ENCODE measurements at places on chromosomes 4 and X. TPM values are rescaled to one million over a fixed set of nuclear protein-coding genes. Genes with fewer than 3 reads are reported as not detected.

The CPXCR1 gene
- not detected for total RNA-seq

The VSIG4 gene
- total RNA-seq = 1.0 TPM

The P2RY8 gene
- total RNA-seq = 195 TPM

The DCAF4L1 gene
- total RNA-seq = 0.42 TPM

The STK32B gene
- not detected for total RNA-seq

The SPANXN1 gene
- total RNA-seq = not detected

The CYBB gene
- 8.1 TPM for total RNA-seq

The OPRPN gene
- total RNA-seq = not detected

The PCSK1N gene
- total RNA-seq = 8.5 TPM

The MAGEA12 gene
- total RNA-seq = not detected

The COQ2 gene
- 6.5 TPM for total RNA-seq

The PABPC4L gene
- not detected for total RNA-seq

The PRR32 gene
- total RNA-seq = not detected

The MTTP gene
- 0.67 TPM for total RNA-seq

The ZNF157 gene
- total RNA-seq = 1.00 TPM

The PNPLA4 gene
- 5.0 TPM for total RNA-seq

The BANK1 gene
- not detected for total RNA-seq

The CLDN22 gene
- total RNA-seq = not detected

The RHOXF2 gene
- total RNA-seq = not detected

The PGAM4 gene
- total RNA-seq = not detected

The JCHAIN gene
- total RNA-seq = not detected

The CDKL2 gene
- 0.39 TPM for total RNA-seq

The RTL5 gene
- 8.4 TPM for total RNA-seq

The CCNA2 gene
- total RNA-seq = 1.4 TPM

The UGT2A1 gene
- total RNA-seq = not detected

The FRAS1 gene
- total RNA-seq = not detected

The SLC26A1 gene
- 1.6 TPM for total RNA-seq

The SSX3 gene
- not detected for total RNA-seq

The MED12 gene
- 89.9 TPM for total RNA-seq

The CCKAR gene
- total RNA-seq = not detected

The HERC5 gene
- total RNA-seq = 18.6 TPM

Measured in CD4-positive, alpha-beta memory T cell (primary cell).